CD4-positive, CD25-positive, alpha-beta regulatory T cell (primary cell): ENCODE measurements at places on chromosomes 6 and 20.
A peak's percentile ranks its signal among the peaks of the same experiment; 100 is the strongest.

GRCh38 chr20:35883778-35884540 is 70.3 kb downstream of the SCAND1 start:
- no peak overlapping the region for H3K4me3 ChIP-seq
- H3K36me3 ChIP-seq: peaks cover 6% of the 10 kb centered on the region
- DNase-seq: peak; percentile 62
- H3K27me3 ChIP-seq: no peaks in the 10 kb centered on the region
- no peaks in the 10 kb centered on the region for H3K4me1 ChIP-seq
- no peak overlapping the region for H3K27ac ChIP-seq

GRCh38 chr6:27890445-27891319 is 21.5 kb downstream of the OR2B2 start:
- no peaks in the 10 kb centered on the region for H3K27me3 ChIP-seq
- H3K4me1 ChIP-seq: peaks cover 37% of the 10 kb centered on the region
- peak overlapping the region; percentile 73 for H3K4me3 ChIP-seq
- DNase-seq: peak; percentile 96

- no peaks in the 10 kb centered on the region for H3K4me1 ChIP-seq
- no peak overlapping the region for H3K27ac ChIP-seq
- H3K36me3 ChIP-seq: no peaks in the 10 kb centered on the region
- no peak overlapping the region for H3K4me3 ChIP-seq
These were observed 713.9 kb downstream of the COL12A1 start for GRCh38 chr6:74491844-74492374.

DNA sequence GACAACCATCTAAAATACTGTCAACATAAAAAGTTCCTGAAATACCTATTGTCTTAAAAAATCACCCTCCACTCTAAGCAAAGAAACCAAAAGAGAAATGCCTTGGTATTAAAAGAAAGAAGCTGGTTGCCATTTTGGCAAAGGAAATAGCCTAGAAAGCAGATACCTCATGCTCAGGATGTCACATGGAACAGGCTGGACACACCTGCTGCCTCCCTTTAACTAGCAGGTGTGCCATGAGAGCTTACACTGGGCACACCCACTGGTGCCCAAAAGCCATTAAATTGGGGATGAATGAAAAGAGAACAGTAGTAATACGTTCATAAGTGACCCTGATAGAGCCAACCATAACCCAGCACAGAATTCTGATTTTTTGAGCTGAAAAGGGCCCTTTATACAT is 1.5 kb downstream of the SLC23A2 start:
- H3K4me1 ChIP-seq: peaks cover 24% of the 10 kb centered on the region
- no peak for DNase-seq
- no peaks in the 10 kb centered on the region for H3K27me3 ChIP-seq

DNA sequence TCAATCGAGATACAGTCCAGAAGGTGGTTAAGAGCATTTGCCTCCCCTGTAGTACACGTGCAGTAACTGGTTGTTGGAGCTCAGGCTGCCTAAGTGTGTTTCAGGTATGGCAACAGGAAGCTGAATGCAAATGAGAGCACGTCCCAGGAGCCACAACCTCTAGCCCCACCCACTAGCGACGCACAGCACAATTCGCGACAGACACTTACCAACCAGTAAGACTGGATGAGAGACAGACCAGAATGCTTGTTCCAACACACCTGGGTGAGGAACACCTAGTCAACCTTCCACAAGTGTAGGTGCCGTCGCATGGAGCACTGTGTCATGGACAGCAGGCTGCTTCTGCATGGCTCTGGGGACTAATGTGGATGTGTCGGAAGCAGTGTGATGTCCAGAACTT is 7.2 kb upstream of the SERPINB1 start:
- no peaks in the 10 kb centered on the region for H3K27me3 ChIP-seq
- H3K27ac ChIP-seq: peak overlapping the region; percentile 63
